ENCODE measurements at places on chromosomes 6 and 20. TPM values are rescaled to one million over a fixed set of nuclear protein-coding genes. Genes with fewer than 3 reads are reported as not detected.

DNA sequence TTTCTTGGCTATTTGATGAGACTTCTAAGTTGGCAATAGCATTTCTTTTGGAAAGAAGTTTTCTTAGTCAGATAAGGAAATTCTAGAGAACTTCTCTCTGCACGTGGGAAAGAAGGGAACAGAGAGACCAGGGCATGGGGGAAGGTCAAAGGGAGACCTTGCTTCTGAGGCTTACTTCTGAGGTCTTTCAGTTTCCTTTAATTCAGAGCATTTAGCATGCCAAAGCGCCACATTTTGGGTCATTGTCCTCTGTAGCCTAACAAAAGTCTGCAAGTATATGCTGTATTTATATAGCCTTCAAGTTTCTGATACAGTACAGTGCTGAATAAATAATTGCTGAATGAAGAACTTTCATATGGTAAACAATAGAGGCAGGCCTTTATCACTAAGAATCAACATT, 95.6 kb downstream of the SAMD3 start:
- peaks cover 28% of the 10 kb centered on the region for H3K4me1 ChIP-seq
- peaks cover 32% of the 10 kb centered on the region for H3K36me3 ChIP-seq
- DNase-seq = no peak

GRCh38 chr6:146620655-146621054, 21.9 kb downstream of the ADGB start:
- H3K4me3 ChIP-seq = no peak overlapping the region
- no peaks in the 10 kb centered on the region for H3K4me1 ChIP-seq
- H3K27ac ChIP-seq = no peak overlapping the region
- DNase-seq = no peak
- no peaks in the 10 kb centered on the region for H3K27me3 ChIP-seq

DNA sequence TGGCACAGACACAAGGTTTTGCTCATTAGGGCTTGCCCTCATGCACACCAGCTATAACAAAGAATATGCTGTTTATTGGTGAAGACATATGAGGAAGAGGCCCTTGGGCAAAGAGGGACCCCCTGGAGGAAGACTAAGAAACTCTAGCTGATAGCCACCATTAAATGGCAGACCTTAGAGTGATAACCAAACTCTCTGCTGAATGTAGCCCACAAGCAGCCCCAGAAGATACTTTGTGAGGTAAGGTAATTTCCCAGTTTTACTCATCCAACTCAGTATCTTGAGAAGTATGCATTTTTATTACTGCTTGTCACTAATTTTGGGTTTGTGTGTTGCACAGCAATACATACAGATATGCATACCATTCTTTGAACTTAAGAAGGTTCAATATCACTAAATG, 563.3 kb downstream of the DOK5 start:
- DNase-seq = no peak
- H3K27ac ChIP-seq = no peak overlapping the region

DNA sequence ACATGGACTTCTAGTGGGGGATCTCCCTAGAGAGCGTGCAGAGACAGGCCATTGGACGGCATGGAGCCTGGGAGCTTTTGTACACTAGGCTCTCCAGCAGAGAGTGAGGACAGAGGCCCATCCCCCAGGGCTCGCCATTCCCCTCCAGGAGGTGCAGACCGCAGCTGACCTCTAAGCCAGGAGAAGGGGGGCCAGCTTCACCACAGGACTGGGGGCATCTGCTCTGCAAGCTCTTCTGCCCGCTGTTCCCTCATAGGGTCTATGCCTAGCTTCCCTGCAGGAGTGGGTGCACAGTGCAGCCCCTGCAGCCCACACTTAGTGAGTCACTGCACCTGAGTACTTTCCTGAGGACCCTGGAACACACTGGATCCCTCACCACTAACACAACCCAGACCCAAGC, 94.4 kb downstream of the FHL5 start:
- H3K27me3 ChIP-seq = peaks cover 17% of the 10 kb centered on the region
- DNase-seq = no peak
- H3K4me1 ChIP-seq = no peaks in the 10 kb centered on the region
- H3K36me3 ChIP-seq = no peaks in the 10 kb centered on the region

DNA sequence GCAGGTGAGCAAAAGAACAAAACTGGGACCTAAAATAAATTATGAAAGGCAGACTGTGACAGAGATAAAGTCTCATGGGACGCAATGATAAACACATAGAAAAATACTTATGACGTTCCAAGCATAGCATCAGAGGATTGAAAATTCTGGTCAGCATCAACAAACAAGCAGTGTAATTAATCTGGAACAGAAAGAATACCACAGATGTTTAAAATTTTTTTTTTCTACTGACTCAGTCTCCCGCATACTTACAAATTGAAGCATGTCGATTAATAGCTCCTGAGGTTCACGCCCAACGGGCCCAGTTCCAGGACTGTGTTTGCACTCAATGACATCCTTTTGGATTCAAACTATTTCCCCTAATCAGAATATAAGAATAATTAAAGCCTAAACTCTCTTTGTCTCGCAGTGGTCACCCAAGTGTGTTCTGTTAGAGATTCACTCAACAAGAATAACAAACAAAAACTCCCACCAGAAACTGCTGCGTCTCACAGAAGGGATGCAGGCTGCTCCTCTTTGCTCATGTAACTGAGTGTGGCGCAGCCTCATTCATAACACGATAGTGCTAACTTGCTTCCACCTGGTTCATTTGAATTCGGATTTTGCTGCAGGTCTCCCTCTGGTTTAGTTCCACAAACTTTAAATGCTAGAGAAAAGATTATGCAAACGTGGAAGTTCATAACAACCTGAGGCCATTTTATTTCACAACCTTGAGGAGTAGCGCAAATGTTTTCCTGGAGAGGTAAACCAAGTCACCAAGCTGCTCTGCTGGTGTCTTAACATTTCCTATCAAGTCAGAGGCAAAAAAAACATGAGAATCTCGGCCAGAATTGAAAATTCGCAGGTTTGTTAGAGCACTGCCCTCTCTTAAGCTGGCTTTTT, 69.0 kb upstream of the CITED2 start:
- peaks cover 42% of the 10 kb centered on the region for H3K4me1 ChIP-seq
- no peaks in the 10 kb centered on the region for H3K27me3 ChIP-seq

DNA sequence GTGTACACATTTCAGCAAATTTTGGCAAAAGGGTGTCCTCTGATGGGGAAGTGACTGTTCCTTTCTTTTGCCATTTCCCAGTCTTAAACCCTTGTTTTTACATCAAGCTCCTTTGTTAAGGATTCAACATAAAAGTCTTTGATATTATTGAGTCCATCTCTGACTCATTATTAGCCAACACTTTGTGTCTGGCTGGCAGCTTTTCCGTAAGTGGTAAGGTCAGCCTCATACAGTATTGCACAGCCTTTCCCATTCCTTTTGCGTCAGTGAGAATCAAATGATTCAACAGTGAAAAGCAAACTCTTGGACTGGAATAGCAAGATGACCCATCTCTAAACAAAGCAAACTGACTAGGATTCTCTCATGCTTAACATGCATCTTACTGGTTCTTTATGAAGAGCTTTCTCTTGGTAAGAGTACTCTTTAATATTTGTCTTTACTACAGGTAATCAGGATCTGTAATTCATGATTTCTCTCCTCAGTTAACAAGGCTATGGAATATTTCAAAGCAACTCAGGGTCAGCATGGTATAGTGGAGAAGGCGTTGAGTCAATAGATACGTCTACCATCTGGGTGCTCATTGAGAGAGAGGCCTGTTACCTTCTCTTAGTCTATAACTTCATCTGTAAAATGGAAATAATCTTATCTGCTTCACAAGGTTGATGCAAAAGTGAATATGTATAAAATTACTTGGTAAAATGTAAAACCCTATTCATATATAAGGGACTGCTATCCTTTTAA, 183.6 kb downstream of the PRL start:
- H3K27me3 ChIP-seq = no peaks in the 10 kb centered on the region
- no peak overlapping the region for H3K27ac ChIP-seq
- no peaks in the 10 kb centered on the region for H3K36me3 ChIP-seq
- H3K4me3 ChIP-seq = no peak overlapping the region
- DNase-seq = no peak

- peaks cover 2% of the 10 kb centered on the region for H3K36me3 ChIP-seq
- no peak for DNase-seq
- H3K4me1 ChIP-seq = peaks cover 11% of the 10 kb centered on the region
- H3K27ac ChIP-seq = no peak overlapping the region
These were observed 12.8 kb upstream of the NUP153 start for GRCh38 chr6:17719323-17720041.

DNA sequence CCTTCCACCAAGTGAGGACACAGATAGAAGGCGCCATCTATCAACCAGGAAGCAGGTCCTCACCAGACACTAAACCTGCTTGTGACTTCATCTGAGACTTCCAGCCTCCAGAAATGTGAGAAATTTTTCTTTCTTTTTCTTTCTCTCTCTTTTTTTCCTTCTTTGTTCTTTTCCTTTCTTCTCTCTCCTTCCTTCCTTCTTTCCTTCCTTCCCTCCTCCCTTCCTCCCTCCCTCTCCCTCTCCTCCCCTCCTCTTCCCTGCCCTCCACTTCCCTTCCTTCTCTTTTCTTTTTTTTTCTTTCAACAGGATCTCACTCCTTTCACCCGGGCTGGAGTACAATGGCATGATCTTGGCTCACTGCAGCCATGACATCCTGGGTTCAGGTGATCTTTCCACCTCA, 37.4 kb upstream of the MCUR1 start:
- DNase-seq = no peak
- H3K27ac ChIP-seq = no peak overlapping the region
- H3K27me3 ChIP-seq = peaks cover 26% of the 10 kb centered on the region
- no peaks in the 10 kb centered on the region for H3K4me1 ChIP-seq

GRCh38 chr6:143449714-143450452, 612 bp downstream of the ADAT2 start:
- H3K4me1 ChIP-seq = peaks cover 40% of the 10 kb centered on the region
- H3K27me3 ChIP-seq = no peaks in the 10 kb centered on the region
- peaks cover 3% of the 10 kb centered on the region for H3K36me3 ChIP-seq
- peak overlapping the region; percentile 92 for H3K4me3 ChIP-seq

- no peak overlapping the region for H3K27ac ChIP-seq
- H3K36me3 ChIP-seq = peaks cover 6% of the 10 kb centered on the region
- H3K27me3 ChIP-seq = no peaks in the 10 kb centered on the region
- H3K4me3 ChIP-seq = no peak overlapping the region
- DNase-seq = no peak
These were observed 25.8 kb downstream of the SDHAF4 start for GRCh38 chr6:70592391-70593117.

GRCh38 chr6:16669227-16669626, 92.0 kb downstream of the ATXN1 start:
- H3K4me3 ChIP-seq = peak overlapping the region; percentile 55
- no peaks in the 10 kb centered on the region for H3K27me3 ChIP-seq
- peaks cover 49% of the 10 kb centered on the region for H3K36me3 ChIP-seq
- H3K27ac ChIP-seq = peak overlapping the region; percentile 96

GRCh38 chr6:147057188-147057587, 147.0 kb upstream of the STXBP5 start:
- H3K4me1 ChIP-seq = no peaks in the 10 kb centered on the region
- H3K4me3 ChIP-seq = no peak overlapping the region
- no peak for DNase-seq
- no peaks in the 10 kb centered on the region for H3K27me3 ChIP-seq
- H3K36me3 ChIP-seq = no peaks in the 10 kb centered on the region

DNA sequence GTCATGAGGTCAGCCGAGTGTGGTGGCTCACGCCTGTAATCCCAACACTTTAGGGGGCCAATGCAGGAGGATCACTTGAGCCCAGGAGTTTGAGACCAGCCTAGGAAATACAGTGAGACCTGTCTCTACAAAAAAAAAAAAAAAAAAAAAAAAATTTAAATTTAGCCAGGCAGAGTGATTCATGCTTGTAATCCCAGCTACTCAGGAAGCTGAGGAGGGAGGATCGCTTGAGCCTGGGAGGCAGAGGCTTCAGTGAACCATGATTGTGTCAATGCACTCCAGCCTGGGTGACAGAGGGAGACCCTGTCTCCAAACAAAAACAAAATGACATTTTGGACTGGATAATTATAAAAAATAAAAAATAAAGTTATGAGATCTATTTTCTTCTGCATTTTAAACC, 56.2 kb downstream of the ADGRF1 start:
- H3K27ac ChIP-seq = no peak overlapping the region
- no peak overlapping the region for H3K4me3 ChIP-seq
- H3K4me1 ChIP-seq = no peaks in the 10 kb centered on the region
- no peak for DNase-seq
- no peaks in the 10 kb centered on the region for H3K36me3 ChIP-seq
- no peaks in the 10 kb centered on the region for H3K27me3 ChIP-seq

- no peaks in the 10 kb centered on the region for H3K36me3 ChIP-seq
- DNase-seq = no peak
- peaks cover 7% of the 10 kb centered on the region for H3K4me1 ChIP-seq
- no peaks in the 10 kb centered on the region for H3K27me3 ChIP-seq
These were observed 46.7 kb downstream of the TIAM2 start for GRCh38 chr6:155041741-155042279.

DNA sequence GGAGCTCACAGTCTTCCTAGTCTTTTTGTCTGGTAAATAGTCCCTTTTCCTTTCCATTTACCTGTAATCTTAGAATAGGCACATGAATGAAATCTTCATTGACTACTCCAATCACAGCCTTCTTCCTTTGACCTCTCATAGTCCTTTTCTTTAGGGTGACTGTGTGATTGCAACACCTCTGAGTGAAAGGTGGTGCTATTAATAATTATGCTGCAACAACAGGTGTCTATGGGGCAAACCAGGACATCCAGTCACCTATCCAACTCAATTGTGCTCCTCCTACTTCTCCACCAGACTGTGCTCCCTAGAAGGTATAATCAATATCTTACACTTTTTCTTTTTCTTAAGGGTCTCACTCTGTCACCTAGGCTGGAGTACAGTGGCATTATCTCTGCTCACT, 29.4 kb downstream of the RIPOR2 start:
- DNase-seq = no peak
- H3K4me1 ChIP-seq = peaks cover 82% of the 10 kb centered on the region
- H3K27ac ChIP-seq = no peak overlapping the region
- peaks cover 92% of the 10 kb centered on the region for H3K36me3 ChIP-seq
- H3K27me3 ChIP-seq = no peaks in the 10 kb centered on the region
- no peak overlapping the region for H3K4me3 ChIP-seq

GRCh38 chr6:32819729-32820128, 2.9 kb upstream of the HLA-DOB start:
- DNase-seq = no peak
- H3K27me3 ChIP-seq = no peaks in the 10 kb centered on the region
- no peak overlapping the region for H3K4me3 ChIP-seq
- H3K4me1 ChIP-seq = no peaks in the 10 kb centered on the region

RAMACL gene
- total RNA-seq = not detected

PRR3 gene
- total RNA-seq = 15.3 TPM

DNAH8 gene
- total RNA-seq = 0.05 TPM

C2 gene
- total RNA-seq = 1.0 TPM

SUMO4 gene
- total RNA-seq = 8.5 TPM

FRMD1 gene
- total RNA-seq = not detected

PAK5 gene
- not detected for total RNA-seq
